ENCODE measurements at places on chromosomes 7 and 10. TPM values are rescaled to one million over a fixed set of nuclear protein-coding genes. Genes with fewer than 3 reads are reported as not detected.

CYP2C19 gene
- 0.26 TPM for total RNA-seq

VWC2 gene
- total RNA-seq: not detected

SDK1 gene
- 0.51 TPM for total RNA-seq

HTR5A gene
- not detected for total RNA-seq

CPA4 gene
- total RNA-seq: 5.6 TPM

BTAF1 gene
- 47.4 TPM for total RNA-seq
